ENCODE measurements at places on chromosomes 12 and 14. TPM values are rescaled to one million over a fixed set of nuclear protein-coding genes. Genes with fewer than 3 reads are reported as not detected.

The NIN gene
- 59.2 TPM for total RNA-seq

The MMP19 gene
- total RNA-seq, result 1.6 TPM

DNA sequence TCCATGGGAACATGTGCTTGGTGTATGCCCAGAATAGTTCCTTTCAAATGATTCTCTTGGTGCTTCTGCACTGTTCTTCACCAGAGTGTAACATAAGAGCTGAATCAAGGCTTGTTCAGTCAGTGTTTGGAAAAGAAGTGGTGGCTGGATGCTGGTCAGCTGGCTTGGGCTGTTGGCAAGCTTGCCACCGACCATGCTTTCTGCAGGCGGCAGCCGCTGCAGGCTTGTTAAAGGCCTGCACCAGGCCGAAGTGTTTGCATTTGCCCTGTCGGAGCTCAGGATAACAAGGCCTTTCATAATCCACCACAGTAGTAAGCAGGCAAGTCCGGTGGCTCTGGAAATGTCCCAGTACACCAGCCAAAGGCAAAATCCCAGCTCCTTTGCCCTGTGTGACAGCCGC lies 26.9 kb downstream of the DAAM1 start:
- peak; percentile 81 for DNase-seq

DNA sequence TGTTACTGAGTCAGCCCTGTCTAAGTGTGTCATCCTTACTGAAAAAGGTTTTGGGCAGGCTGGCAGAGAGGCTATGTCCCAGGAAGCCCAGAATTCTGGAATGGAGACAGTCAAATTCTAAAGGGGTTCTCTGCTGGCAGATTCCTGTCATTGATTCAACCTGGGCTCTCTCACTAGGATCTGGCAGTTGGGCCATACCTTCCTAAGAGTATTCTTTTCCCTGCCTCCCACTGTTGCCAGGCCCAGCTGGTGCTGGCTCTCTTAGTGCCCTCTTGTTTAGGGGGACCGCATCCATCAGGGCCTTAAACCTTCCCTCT lies 85.0 kb upstream of the EGLN3 start:
- DNase-seq, result no peak

- no peak for DNase-seq
These were observed 68.5 kb downstream of the NT5DC3 start for GRCh38 chr12:103772367-103773108.

- DNase-seq, result peak; percentile 93
These were observed 522 bp downstream of the TUBA1A start for GRCh38 chr12:49188201-49188915.

The PDE3A gene
- total RNA-seq, result 132 TPM

DNA sequence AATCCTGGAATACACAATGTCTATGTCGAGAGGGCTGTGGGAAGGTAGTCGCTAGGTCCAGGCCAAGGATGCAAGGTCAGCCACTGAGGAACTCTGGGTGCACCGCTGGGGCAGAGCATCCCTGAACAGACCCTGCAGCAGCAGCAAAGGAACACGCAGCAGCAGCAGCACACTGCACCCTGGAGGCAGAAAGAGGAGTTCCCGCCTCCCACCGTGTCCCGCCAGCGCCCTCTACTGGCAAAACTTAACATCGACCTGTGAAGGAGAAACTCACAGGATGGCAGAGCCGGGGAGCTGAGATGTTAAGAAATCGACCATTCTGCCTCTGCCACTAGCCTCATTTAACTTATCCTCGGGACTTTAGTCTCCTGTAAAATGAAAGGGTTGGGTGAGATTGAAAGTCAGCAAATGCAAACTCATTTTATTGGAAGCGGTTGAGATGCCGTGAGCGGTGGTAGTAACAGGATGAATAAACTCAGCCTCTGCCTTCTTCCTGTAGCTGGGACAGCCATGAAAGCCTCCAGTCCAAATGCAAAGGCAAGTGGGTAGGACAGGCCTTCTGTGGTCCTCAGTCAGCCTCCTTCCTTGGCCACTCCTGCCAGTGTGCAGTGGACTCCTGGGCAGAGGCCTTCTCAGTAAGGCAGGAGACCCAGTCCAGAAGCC lies 45.6 kb downstream of the STAB2 start:
- peak; percentile 76 for DNase-seq

Measured in cardiac septum (tissue), 1 donor.